ENCODE measurements at places on chromosomes 2 and 18.
A peak's percentile ranks its signal among the peaks of the same experiment; 100 is the strongest.

- DNase-seq, result no peak
Measured at GRCh38 chr2:100208141-100208770, 65.9 kb upstream of the AFF3 start.

DNA sequence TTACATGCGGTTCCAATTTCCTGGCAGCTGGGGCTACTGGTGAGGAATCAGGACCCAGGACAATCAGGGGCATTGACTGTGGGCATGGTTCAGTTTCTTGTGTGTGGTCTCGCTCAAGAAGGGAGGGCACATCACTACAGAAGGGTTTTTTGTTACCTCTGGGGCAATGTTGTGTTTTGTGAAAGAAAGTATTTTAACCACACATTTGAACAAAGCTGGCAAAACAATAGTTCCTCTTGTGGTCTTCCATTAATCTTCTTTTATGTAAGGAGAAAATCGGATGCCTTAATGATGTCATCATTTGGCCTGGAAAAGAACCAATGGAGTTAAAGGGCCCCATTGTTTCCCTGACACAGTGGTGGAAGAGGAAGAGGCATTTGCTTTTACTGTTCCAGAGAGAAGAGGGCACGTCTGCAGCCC, 197.4 kb downstream of the SH3BP4 start:
- no peak for DNase-seq

- no peak for DNase-seq
Measured at GRCh38 chr2:160379399-160379798, 114.2 kb downstream of the RBMS1 start.

DNA sequence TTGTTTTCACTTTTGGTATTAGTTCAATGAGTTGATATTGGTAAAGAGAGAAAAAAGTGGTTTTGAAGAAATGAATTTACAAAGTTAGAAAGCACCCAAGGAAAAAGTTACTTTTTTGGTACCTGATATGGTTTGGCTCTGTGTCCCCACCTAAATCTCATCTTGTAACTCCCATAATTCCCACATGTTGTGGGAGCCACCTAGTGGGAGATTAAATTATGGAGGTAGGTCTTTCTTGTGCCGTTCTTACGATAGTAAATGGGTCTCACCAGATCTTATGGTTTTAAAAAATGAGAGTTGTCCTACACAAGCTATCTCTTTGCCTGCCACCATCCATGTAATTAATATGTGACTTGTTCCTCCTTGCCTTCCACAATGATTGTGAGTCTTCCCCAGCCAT, 965.6 kb upstream of the NRXN1 start:
- no peak for DNase-seq

- DNase-seq, result no peak
Measured at GRCh38 chr18:68733707-68734106, 18.8 kb upstream of the TMX3 start.

- DNase-seq, result no peak
Measured at GRCh38 chr18:67652288-67652687, 135.8 kb upstream of the DSEL start.

DNA sequence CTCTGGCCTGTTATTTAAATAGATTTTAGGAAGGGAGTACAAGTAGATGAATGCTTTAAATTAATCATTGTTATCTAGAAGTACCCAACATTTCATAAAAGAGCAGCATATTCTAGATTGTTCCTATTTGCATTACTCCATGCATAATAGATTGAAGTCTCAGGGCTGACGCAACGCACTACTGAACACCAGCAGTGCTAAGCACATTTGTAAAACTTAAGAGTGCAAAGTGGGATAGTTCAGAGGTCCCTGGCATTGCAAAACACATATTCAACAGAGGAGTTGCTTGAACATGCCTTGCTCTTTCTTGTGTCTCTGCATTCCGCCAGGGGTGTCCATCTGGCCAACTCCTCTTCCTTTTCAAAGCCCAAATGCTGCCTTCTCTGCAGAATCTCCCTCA, 22.3 kb downstream of the CDKL4 start:
- no peak for DNase-seq

- no peak for DNase-seq
Measured at GRCh38 chr2:210392469-210392881, 77.5 kb upstream of the MYL1 start.

DNA sequence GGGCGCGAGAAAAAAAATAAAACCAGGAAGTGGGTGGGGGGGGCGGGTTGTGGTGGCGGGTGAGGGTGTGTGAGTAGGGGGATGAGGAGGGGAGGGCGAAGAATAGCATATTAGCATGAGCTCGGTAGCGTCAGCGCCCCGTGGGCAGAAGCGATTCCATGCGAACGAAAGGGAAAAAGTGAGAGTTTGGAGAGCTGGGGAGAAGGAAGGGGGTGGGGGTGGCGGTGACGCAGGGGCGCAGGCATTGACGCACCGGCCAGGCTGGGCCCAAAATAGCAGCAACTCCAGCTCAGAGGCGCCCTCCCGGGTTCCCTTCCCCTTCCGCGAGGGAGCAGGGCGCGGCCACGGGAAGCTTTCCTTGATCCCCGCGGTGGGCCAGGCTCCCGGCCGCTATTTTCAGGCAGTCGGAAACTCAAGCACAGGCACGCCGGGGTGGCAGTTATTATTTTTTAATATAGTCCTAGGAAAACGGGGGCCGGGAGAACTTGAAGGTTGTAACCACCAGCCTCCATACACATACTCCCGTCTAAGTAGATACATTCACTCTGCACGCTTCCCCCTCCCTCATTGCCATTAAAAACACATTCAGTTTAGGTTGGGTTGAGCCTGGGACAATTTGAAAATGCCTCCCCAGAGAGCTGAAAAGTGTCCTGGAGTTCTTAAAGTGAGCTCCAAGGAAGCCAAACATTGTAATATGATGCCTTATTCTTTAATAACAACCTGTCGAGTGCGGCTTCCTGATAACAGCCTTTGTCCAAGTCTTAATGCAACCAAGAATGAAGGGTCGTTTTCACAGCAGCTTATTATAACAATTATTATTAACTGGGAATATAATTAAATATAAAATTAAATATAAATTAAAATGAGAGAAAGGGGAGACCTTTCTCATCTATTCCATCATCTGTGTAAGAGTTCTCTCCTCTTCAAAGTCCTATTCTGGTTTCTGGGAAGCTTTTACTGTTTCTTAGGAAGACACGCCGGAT, 2.3 kb upstream of the NR4A2 start:
- peak; percentile 96 for DNase-seq

GRCh38 chr2:39664888-39665591, 677 bp upstream of the TMEM178A start:
- DNase-seq, result no peak

DNA sequence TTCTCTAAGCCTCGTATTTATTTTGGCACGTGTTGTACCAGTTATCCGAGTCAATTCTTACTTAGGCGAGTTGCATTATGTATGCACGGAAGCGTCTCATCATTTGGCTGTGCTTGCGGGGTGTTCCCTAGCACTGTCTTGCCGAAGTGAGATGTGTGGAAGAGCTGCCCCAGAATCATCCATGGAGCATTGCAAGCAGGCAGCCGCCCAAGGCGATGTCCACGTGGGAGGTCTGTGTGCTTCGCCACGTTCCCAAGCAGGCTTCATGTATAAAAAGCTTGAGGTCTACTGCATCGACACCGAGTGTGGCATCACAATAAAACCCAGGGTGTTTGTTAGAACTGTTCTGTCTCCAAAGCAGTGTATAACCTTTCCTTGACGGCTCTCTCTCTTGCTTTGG, 849.9 kb downstream of the DCDC2C start:
- DNase-seq, result no peak

- DNase-seq, result no peak
Measured at GRCh38 chr2:1515986-1516797, 102.9 kb downstream of the TPO start.

DNA sequence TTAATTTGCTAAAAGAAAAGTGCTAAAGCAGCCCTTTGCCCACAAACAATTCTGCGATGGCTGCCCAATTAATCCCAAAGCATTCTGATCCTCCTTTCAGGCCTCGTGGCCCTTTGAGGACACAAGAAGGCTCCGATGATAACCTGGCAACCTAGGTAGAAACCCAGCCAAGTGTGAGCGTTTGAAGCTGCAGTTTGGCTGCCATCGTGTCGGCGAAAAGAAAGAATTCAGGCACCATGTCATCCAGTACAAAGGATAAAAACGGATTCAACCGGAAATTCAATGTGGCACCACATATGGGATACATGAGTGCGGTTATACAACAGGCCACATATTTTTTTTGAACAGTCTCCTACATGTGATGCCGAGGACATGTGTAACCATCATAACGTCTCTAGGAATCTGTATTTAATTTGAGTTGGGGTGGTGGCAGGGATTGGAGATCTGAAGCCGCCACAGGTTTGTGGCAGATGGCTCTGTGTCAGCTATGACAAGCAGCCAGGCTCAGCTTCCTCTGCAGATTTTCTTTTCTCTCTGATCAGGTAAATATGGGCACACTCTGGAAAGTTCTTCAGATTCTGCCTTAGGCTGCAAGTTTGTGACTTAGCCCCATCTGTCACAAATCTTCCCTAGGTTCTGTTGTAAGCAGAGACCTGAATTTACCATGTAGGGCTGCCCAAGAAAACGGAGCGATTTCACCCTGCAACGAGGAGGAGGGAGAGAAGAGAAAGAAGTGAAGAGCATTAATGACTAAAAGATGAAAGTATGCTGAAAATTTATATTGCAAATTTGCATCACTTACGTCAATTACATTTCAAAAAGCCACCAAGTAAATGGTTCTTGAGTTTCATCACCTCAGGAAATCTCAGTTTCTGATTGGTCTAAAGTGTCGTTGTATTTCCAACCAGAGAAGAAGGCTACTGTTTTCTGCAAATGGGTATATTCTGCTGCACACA, 573.2 kb downstream of the ZEB2 start:
- DNase-seq, result no peak

GRCh38 chr2:229586746-229587705, 127.3 kb downstream of the DNER start:
- DNase-seq, result no peak

- DNase-seq, result no peak
Measured at GRCh38 chr2:202115479-202115971, 42.5 kb downstream of the KIAA2012 start.

DNA sequence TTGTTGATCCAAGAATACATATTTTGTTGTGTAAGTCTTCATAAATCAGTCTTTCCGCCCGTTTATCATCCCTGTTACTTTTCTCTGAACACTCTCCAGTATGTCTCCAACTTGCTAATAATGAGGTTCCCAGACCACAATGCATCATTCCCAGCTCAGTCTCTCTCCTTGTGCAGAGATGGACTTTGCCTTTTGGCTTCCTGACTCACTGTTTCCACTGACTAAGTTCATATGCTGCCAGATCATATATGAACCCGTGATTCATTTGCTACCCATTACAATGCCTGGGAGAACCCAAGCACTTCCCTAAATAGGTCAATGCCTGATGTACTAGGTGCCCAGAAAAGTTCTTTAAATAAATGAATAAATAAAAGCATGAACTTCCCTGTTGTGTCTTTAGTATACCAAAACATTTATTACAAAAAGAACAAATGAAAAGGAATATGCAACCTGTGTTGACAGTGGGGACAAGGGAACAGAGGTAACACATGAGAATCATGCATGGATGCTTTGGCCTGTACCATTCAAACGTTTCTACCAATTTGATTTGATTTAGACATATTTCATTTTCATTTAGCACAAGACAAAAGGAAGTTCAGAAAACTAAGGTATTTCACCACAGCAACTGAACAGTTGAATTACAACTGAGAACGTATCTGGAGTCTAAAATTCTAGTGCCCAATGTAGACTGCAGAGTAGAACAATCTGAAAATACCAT, 215.4 kb upstream of the HNRNPA3 start:
- no peak for DNase-seq

- DNase-seq, result no peak
Measured at GRCh38 chr18:11249391-11249790, 100.0 kb upstream of the PIEZO2 start.

DNA sequence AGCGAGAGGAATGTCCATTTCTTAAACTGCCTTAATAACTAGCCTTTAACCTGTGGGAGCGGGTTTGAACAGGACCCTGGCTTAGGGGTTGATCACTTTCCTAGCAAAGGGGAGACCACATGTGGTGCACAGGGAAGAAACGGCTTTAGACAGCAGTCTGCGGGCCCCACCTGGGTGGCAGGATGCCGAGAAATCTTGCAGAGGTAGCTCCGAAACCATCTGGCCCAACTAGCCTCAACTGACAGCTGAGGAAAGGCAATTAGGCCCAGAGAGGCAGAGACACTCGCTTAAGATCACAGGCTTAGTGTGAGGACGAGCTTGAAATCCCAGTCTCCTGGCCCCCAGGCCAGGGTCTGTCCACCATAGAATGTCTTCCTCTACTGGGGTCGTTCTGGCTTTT, 89.8 kb downstream of the MRO start:
- DNase-seq, result no peak

GRCh38 chr2:60852282-60852860, 29.0 kb upstream of the REL start:
- no peak for DNase-seq

- no peak for DNase-seq
Measured at GRCh38 chr2:188381614-188382013, 89.9 kb downstream of the GULP1 start.

DNA sequence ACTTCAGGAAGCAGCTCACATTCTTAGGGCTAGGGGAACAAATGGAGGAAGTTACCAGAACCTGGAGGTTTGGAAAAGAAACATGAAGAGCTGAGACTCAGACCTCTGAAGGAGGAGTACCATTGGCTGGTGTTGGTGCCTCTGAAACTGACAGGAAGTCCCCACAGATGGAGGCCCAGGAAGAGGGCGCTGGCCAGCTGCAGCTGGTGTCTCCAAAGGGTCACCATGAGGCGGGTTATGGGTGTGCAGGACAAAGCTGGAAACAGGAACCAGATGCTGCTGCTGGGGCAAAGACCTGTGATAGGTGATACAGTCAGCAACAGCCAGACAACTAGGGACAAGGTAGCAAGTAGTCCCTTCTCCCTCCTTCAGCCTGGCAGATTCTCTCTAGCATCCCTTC, 136.5 kb upstream of the SERPINE2 start:
- no peak for DNase-seq

DNA sequence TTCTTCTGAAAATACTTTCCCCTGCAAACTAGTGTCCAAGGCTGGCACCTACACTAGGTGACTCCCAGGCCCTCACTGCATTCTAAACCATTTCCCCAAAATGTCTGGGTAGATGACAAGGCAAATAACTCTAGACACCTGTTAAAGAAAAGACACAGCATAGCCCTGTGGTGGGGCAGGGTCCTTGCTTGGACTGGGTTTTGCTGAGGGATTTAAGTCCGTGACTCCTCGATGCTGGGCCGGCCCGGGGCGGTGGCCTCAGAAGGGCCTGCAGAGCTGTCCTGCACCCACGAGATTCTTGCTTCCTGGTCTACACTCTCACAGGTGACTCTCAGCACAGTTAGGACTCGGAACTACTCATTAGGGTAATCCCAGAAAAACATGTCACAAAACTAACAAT, 55.2 kb downstream of the MBP start:
- DNase-seq, result no peak

- DNase-seq, result no peak
Measured at GRCh38 chr2:36367895-36368353, 12.3 kb downstream of the CRIM1 start.

GRCh38 chr2:194443926-194444325, 1213.1 kb upstream of the SLC39A10 start:
- DNase-seq, result no peak

DNA sequence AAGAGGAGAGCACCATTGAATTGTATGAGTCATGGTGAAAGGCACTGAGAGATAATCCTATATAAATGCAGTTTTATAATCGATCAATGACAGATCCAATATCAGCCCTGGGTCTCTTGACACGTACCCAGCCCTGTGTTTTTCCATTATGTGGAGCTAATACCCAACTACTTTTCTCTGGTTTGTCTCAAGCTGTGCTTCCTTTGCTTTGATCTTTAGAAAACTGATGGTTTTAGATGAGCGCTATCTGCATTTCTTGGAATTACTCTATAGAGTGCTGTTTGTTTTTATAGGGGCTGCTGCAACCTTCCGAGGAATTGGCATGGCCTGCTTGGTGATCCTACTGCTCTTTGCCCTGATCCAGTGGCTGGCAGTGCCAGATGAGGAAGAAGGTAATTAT, 45.0 kb downstream of the NEMP2 start:
- DNase-seq, result no peak
